NAMALWA (cell line): ENCODE measurements at places on chromosomes 4 and X.

- no peak for DNase-seq
These were observed 212.2 kb downstream of the CBR4 start for GRCh38 chr4:168797738-168798375.

DNA sequence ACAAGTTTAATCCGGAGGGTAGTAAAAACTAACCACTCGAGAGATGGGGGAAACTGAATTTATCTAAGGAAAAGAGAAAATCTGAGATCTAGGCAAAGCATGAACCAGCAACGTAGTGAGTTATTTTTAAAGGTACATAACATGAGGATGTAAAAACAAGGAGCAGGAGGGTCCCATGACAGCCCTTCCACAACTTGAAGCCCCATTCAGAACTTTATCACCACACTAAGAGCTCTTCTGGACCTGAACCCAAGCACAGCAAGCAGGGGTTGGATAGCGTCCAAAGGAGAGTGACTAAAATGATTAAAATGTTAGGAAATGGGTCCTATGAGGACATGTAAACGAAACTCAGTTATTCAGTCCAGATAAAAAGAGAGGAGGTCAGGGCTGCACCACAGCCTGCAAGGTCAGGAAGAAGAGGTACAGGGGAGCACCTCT is 16.2 kb downstream of the SH3RF1 start:
- DNase-seq = no peak

- no peak for DNase-seq
These were observed 83.3 kb downstream of the STK32B start for GRCh38 chr4:5134620-5135019.

DNA sequence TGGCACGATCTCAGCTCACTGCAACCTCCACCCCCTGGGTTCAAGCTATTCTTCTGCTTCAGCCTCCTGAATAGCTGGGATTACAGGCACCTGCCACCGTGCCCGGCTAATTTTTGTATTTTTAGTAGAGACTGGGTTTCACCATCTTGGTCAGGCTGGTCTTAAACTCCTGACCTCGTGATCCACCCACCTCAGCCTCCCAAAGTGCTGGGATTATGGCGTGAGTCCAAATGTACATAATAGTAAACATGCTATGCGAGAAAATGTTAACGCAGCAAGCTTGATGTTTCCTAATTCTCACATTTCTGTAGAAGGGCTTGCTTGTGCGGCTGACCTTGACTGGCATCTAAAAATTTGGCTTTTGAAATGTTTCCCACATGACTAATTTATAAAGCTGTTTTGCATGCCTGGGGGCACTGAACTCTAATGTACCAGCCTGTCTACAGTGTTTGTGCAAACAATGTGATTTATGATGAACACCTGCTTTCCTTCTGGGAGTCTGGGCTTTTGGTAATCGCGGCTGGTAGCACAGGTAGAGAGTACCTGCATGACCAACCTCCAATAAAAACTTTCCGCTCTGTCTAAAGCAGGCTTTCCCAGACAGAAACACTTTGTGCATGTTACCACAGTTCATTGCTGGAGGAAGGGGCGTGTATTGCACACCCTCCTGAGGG is 216.8 kb downstream of the IL15 start:
- no peak for DNase-seq

GRCh38 chr4:88971536-88971935 is 85.4 kb downstream of the FAM13A start:
- DNase-seq = no peak

- no peak for DNase-seq
These were observed 64.4 kb upstream of the IBSP start for GRCh38 chr4:87734936-87735335.

- peak; percentile 25 for DNase-seq
These were observed 215.3 kb upstream of the CTSO start for GRCh38 chr4:156169011-156169410.

DNA sequence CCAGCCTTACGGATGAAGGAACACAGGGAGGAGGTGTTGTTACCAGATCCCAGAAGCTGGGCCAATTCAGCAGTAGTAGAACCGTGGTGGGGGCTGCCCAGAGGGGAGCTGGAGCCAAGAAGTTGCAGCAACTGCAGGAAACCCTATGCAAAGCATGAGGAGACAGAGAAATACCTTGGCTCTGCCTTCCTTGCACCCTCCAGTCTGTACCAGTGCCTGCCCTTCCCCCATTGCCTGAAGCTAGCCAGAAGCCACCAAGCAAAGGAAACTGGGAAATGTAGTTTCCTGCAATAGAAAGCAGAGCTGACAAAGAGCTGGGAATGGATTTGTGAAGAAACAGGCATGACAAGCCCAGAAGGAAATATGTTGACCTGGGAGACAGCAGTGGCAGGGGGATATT is 108.7 kb upstream of the FUNDC1 start:
- no peak for DNase-seq

DNA sequence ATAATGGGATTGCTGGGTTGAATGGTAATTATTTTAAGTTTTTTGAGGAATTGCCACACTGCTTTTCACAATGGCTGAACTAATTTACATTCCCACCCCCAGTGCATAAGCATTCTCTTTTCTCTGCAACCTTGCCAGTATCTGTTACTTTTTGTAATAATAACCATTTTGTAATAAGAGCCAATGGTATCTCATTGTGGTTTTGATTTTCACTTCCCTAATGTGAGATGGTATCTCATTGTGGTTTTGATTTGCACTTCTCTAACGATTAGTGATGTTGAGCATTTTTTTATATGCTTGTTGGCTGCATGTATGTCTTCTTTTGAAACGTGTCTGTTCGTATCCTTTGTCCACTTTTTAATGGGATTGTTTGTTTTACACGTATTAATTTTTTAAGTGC is 213.1 kb upstream of the HDX start:
- DNase-seq = peak; percentile 15

DNA sequence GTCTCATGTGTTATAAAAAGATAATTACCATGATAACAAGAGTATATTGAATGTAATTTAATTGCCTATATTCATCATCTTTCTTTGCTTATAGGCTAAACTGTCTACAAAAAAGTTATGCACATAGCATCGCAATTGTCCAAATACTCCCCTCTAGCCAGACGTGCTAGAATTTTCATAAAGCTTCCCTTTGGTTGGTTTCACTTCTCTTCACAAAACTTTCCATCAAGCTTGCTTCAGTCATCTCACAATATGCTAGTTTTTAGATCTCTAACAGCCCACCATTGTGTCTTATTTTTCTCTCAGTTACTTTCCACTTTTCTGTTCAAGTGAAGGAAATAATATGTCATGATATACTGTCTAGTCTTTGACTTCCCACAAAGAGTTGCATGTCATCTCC is 448.3 kb upstream of the SPANXN1 start:
- peak; percentile 39 for DNase-seq

- DNase-seq = peak; percentile 51
These were observed 34.4 kb downstream of the AGTR2 start for GRCh38 chrX:116204932-116205331.

- no peak for DNase-seq
These were observed 7.8 kb upstream of the PLS3 start for GRCh38 chrX:115553171-115553570.

GRCh38 chrX:97551821-97552220 is 668.1 kb downstream of the RPA4 start:
- no peak for DNase-seq

GRCh38 chr4:162403932-162404331 is 240.1 kb upstream of the FSTL5 start:
- no peak for DNase-seq

DNA sequence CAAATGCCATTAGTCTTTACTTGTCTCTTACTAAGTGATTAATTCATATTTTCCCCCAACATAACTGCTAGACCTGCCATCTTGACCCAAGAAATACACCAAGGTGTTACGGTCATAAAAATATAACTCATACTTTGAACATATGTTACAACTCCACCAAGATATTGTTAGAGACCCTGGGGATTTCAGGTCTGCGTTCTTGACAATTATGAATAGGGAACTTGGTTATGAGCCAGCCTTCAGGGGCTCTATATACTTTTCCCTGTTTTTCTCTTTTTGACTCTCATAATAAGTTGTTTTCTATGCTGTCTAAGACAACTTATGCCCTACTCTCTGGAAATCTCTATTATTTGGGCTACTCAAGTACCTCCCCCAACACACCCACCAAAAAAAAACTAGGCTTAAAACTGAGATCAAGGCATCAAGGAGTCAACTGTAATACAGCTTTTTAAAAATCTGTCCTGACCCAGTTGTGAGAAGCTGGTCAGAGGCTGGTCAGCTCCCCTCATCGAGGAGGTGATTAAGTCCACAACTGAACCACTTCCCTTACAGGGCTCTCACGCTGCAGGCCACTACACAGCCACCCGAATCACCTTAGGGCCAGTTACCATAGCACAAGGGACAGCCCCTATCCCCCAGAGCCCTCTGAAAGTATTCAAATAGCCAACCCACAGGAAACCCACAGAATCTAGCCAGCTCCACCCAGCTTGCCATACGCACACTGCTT is 10.5 kb upstream of the TLR3 start:
- DNase-seq = no peak

DNA sequence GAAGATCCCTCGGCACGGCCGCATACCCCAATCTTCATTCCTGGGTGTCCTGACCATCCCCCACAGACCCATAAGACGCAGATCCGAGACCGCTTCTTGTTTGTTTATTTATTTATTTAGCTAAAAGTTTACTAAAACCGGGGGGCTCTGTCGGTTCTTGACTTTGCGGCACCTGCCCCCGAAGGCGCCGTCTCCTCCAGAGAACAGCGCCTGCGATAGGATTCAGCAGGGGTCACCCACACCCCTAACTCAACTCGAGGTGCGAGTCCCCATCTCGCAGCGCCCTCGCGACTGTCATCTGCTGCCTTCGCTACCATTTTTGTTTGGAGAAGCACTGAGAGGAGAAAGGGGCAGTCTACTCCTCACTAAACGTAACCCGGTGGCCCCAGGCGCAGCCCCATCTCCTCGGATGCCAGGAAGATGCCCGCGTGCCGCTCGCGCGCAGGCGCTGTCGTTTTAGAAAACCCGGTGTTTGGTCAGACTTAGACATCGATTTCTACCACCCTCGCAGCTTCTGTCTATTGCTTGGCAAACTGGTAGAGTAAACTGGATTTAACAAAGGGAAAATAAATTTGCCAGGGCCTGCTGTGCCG is 18.9 kb upstream of the GPR101 start:
- no peak for DNase-seq

- DNase-seq = no peak
These were observed 213.0 kb upstream of the NHS start for GRCh38 chrX:17161991-17162390.
